ENCODE measurements at places on chromosomes 12 and 14.

- DNase-seq = no peak
Measured at GRCh38 chr14:99484106-99484505, 2.9 kb downstream of the CCNK start.

DNA sequence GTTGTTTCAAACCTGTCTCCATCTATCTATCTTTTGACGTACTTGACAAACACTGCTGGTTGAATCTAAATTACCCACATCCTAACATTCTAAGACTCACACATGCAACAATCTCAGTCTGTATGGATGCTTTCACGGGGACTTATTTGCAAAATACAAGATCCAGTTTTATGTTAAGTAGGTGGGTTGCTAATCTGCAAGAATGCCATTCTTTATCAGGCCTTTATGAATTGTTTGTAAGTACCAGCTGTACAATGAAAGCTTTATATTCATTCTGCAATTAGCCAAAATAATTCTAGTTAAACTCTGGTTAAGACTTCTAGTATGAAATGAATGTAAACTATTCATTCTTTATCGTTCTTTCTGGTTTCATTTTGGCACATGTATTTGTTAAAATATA lies 135.1 kb downstream of the NAV3 start:
- no peak for DNase-seq

DNA sequence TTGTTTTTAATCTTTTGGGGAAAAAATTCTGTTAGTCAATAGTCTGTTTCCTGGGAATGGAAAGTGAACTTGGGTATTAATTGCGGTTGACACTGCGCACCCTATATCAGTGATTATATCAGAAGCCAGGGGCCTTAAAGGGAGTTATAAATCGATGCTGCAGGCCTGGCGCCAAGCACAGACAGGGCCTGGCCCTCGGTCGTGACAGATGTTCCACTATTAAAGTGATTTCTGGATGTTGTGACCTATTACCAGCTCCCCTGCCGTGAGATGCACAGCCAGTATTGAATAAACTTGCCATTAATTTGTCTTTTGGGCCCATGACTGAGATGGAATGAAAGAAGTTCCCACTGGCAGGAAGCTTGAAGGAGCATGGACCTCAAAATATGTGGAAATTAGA lies 45.1 kb upstream of the KITLG start:
- no peak for DNase-seq

DNA sequence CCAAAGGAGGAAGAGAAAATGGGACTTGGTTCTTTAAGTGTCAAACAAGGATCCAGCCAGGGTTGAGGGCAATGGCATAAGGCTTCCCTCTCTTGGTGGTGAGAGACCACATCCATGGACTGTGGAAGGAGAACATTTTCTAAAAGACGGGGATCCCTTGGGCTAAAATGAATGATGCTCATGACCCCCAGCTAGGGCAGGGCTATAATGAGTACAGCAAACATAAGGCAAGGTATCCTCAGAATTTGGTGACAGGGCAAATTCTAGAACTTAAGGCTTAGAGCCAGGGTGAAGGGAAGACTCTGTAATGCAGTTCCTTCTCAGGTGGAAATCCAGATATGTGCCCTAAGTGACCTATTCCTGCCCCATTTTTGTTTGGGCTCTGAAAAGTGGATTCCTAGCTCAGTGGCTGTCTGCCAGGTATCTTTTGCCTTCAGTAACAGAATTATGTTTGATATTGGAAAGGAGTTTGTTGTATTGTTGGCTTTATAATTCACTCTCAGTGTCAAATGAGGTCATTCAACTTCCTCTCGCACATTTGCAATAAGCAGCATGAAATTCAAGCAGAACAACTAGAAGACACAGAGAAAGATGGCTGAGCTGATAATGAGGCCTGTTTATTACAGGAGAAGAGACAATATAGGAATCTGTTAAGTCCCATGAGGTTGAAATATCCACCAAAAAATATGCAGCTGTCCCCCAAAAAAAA lies 76.8 kb downstream of the DAD1 start:
- DNase-seq = no peak

DNA sequence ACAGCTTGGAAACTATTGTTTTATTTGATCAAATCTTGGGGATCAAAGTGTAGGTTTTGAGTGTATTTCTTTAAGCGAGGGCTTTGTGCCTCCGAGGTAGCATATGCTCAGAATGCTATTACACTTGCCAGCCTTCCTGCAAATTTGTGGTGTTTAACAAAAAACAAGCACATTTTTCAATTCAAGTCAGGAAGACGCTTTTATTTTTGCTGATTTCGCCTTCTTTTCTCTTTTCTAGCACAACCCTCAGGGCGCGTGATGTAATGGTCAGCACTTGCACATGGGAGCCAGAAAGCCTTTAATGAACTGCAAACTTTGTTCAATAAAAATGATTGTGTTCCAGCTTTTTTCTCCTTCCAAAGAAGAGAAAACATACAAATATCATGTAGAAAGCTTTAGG lies 466.5 kb downstream of the PRKD1 start:
- DNase-seq = no peak

DNA sequence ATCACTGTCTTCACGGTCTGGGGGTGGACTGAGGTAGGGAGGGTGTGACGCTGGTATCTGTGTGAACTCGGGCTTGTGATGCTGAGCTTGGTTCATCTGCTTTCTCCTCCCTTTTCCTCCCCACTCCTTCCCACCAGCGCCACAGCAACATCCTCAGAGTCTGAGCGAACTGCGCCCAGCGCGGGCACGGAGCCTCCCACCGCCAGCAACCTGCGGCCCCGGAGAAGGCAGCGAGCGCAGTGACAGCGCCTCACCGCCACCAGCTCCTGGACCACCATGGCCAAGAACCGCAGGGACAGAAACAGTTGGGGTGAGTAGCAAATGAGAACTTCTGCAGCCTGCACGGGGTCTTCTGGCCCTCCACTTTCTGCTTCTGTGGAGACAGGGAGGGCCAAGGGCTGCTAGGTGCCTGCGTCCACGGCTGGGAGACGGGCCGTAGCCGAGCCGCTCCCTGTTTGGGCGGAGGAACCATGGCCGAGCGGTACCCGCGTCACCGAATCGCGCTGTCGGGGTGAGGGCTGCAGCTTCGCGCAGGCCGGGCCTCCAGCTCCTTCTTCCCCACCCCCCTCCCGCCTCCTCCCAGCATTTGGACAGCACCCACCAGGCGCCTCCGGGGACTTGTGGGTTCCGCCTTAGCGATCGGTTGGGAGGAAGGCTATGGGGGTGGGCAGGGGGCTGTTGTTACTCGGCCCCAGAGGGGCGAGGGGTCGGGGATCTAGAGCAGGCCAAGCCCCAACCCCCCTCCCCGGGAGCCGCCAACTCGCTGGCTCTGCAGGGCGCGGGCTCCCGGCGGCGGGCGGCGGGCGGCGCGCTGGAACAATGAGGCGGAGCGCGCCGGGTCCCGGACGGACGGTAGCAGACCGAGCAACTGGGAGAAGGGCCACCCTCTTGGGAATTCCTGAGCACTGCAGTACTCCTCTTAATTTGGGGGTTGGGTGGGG lies at the start of gene ATL1:
ATL1 (plus strand) TSS at position 156 of the 941 bp plus-strand sequence; CDS start at position 277, 121 bp downstream.
- peak; percentile 70 for DNase-seq

GRCh38 chr14:60196291-60196690 lies 31.1 kb upstream of the DHRS7 start:
- no peak for DNase-seq

DNA sequence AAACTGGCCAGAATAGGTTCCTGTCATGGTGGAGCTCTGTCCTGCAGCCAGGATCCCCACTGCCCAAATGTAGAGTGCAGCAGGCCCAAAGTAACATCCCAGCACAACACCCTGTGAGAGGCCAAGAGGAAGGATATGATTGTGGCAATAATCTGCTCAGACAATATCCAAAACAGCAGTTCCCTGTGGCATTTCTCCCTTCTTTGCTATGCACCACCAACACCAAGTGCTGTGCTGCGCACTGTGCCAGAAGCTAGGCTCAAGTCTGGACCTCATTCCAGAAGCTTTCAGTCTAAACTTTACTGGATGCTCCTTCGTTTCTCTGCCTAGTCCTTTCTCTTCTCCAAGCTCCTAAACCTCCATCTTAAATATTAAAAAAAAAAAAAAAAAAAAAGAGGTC lies 33.4 kb downstream of the SLC11A2 start:
- no peak for DNase-seq

DNA sequence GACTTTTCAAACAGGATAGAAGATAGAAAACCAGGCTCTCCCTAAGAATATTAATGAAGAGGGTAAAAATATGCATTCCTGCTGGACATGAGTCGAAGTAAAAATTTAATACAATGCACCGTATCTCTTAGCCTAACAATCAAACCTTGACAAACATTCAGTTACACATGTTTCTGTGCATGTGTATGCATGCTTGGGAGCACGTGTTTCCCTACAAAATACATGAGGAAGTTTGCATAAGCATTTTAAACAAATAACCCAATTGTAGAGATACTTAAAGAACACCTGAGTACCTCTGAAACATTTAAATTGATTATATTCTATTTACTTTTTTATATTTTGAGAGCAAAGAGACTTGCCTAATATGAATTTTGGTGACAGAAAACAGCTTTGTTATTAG lies 1763.7 kb upstream of the SEL1L start:
- no peak for DNase-seq

DNA sequence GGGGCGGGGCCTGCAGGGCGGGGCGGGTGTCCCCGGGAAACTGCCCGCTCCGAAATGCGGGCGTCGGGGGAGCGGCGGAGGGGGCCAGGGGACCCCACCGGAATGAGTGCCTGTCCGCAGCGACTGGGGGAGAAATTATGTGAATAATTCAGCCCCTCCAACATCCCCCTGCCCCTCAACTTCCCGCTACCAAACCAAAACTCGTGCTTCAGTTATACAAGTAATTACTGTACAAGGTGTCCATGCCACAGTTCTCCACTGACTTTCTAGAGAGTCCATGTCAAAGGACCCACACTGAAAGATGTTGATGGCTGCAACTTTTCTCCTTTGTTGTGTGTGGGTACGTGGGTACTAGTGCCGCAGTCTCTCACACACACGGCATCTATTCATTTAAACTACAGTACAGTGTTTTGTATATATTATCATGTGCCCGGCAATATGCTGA lies 414 bp upstream of the CDK17 start:
- no peak for DNase-seq

- no peak for DNase-seq
Measured at GRCh38 chr14:26293909-26294308, 303.9 kb downstream of the NOVA1 start.

DNA sequence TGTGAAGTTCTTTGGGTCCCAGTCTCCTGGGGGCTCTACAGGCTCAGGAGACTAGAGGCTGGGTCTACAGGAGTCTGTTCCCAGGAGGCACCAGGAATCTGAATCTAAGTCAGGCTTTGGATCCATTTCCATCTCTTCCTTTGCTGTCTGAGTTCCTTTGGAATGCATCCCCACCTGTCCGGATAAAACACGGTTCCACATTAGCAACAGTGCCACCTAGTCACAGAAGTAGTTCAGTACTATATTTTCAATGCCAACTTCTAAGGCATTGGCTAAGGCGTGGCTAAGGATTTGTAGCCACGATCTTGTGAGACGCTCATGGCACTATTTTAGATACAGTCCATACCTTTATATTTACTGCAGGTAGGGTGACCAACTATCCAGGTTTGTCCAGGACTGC lies 15.1 kb downstream of the ZC2HC1C start:
- no peak for DNase-seq

DNA sequence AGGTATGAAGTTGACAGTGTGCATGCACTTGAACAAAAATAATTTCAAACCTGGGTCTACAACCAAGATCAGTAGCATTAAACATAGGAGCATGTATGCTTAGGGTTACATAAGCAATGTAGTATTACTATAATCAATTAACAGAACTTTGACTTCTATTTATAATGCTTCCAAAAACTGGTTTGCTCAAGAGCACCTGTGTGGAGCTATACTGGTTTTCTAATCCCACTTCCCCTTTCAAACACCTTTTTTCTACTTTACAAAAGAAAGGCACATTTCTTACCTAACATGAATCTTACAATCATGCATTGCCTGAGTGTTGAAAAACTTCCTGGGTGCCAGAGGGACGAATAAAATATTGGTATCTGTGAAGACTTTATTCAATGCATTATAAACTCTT lies 72.7 kb downstream of the EFCAB11 start:
- no peak for DNase-seq

GRCh38 chr14:35286003-35286600 lies 6.1 kb upstream of the PSMA6 start:
- no peak for DNase-seq

- no peak for DNase-seq
Measured at GRCh38 chr14:68583548-68584280, 209.2 kb downstream of the ZFP36L1 start.

DNA sequence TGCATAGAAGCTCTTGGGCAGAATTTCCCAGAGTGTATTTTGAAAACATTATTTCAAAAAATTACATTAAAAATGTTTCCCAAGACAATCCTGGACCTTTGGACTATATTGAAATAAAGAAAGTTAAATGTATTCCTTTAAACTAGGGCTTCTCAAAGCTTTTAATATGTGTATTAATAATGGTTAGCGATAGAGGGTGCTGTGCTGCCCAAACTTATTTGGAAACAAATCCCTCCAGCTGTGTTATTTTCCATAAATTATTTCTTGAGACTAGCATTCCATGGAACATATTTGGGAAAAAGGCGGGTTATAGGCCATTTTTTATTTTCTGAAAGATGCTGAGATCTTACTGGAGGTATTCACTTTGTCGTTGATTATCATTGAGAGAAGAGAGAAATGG lies 397.8 kb upstream of the MIS18BP1 start:
- DNase-seq = no peak

GRCh38 chr12:60398547-60398946 lies 802.7 kb downstream of the SLC16A7 start:
- no peak for DNase-seq

GRCh38 chr12:104712477-104712876 lies 245.6 kb downstream of the SLC41A2 start:
- DNase-seq = no peak
